Activated CD4-positive, alpha-beta T cell treated with anti-CD3 and anti-CD28 coated beads for 24 hours (primary cell): ENCODE measurements at places on chromosomes 12 and 14.

DNA sequence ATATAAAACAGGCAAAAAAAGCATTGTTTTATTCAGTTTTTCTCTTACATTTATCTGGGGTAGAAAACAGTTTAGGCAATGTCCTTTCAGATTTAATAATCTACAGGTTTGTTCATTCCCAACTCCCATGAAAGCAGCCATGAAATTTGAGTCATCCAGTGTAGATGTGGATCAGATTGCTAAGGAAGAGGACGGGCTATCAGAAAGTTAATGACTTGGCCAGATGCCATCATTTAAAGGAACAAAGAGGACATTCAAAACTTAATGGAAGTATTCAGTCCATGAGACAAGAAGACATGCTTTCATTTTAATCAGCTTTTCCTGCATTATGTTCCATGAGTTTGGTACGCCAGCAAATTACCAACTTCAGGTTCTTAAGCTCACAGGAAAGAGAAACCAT lies 31.1 kb upstream of the POC1B start:
- DNase-seq = no peak

DNA sequence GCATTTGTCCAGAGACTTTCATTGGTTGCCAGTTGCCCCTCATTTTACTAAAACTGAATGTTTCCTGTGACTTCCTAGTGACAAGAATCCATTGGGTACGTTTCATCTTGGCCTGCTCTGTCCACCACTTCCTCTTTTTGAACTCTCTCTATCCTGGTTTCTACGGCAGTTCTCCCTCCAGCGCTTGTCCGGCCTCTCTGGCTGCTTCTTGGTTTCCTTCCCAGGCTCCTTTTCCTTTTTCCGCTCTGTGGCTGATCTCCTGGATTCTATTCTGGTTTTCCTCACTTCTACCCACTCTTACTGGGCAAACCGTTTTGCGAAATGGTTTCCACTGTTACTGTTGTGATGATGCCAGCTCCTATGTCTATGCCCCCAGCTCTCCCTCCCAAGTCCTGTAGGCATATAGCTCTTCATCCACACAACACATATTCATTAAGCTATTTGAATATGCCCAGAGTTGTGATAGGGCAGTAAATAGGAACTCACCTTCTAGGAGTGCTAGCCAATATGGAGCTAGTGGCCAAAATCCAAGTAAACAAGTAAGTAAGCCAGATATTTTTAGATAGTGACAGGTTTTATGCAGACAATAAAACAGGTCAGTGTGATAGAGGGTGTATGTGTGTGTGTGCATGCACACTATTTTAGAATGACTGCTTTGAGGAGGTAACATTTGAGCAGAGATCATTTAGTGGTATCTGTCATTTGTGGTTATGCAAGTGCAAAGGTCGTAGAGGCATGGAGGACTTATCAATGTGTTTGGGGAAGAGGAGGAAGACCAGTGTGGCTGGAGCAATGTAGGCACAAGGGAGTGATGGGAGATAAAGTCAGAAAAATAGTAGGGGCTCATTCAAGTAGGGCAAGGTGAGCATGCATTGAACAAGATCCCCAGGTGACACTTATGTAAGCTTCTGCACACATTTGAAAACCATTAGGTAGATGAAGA lies 27.9 kb upstream of the CTDSP2 start:
- no peak for DNase-seq

GRCh38 chr12:30466093-30466585 lies 229.5 kb downstream of the IPO8 start:
- DNase-seq = no peak

- DNase-seq = no peak
These were observed 65.0 kb upstream of the ASPG start for GRCh38 chr14:104020471-104020870.

- DNase-seq = no peak
These were observed 63.2 kb downstream of the KLHL28 start for GRCh38 chr14:44898551-44898950.

DNA sequence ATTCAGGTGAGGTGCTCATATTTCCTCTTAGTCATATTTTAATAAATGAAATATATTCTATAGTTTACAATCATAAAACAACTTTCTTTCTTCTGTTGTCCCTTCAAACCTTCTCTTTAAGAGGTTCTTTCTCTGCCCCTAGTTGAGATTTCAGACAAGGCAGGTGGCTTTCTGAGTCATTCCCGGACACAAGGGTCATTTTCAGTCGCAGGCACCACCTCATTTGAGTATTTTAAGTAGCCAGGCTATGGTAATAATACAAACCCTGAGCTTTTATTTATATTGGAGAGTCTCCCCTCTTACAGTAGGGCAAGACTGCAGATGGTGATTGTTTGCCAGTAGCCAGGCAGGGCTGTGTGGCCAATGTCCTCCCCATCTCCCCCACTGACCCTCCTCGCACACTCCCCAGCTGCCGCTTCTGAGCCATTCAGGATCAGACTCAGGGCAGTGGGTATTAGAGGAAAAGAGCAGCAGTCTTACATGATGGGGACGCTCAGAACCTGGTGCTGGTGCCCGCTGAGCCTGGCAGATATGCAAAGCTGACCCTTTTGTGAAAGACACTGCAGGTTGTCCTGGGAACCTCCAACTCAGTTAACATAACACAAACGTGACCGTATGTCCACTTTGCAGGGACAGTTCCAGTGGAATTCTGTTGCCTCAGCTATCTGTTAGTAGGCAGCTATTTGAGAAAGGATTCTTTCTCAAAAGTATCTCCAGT lies 101.1 kb upstream of the BCL2L14 start:
- DNase-seq = no peak

- DNase-seq = no peak
These were observed 133.5 kb upstream of the KRAS start for GRCh38 chr12:25384038-25384892.

GRCh38 chr12:109631302-109631701 lies 57.7 kb downstream of the MVK start:
- no peak for DNase-seq

GRCh38 chr14:20278414-20278813 lies 27.3 kb downstream of the TTC5 start:
- DNase-seq = no peak

GRCh38 chr12:58583529-58583928 lies 336.8 kb downstream of the LRIG3 start:
- no peak for DNase-seq

DNA sequence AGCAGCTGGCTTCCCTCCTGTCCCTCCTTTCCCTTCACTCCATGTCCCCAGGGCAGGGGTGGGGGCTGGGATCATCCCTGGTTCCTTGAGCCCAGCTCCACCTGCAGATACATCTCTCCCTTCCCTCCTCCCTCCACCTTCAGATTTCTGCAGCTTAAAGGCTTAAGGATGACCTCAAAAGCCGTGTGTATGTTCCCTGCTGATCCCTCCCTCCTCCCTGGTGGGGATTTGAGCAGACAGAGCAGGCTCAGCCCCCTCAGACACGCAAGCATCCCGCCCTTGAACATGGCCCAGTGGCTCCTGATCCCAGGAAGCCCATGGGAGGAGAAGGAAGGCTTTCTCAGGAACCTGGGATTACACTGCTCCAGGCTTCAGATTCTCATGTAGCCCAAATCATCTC lies 82.9 kb upstream of the RIN3 start:
- DNase-seq = no peak

DNA sequence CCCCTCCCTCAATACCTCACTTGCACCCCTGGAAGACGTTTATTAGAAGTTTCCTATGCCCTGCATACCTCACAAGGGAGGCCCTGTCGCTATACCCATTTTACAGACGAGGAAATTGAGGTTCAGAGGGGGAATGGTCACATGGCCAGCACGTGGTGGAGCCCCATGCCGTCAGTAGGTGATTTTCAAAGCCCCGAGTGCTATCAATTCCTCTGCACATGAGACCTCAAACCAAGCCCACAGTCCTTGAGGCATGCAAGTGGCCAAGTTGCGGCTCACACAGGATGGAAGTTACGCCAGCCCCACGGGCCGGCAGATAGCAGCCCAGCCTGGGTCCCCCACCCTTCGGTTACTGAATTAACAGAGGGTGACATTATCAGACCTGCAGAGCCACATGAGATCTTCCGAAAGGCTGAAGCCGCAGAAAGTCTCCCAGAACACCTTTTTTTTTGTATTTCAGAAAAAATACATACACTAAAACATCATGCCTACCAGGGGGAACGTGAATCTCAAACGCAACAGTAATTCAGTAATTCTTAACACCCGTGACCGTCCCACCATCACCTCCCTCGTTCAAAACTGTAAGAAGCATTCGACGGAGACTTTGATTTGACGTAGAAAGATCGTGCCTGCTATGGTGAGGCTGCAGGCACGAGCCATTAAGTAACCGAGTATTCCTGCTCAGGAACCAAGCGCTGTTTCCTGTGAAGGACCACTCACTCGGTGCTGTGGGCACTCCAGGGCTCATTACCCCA lies 129.0 kb downstream of the RFLNA start:
- no peak for DNase-seq

- no peak for DNase-seq
These were observed 312.3 kb downstream of the NPAS3 start for GRCh38 chr14:33250963-33251362.

DNA sequence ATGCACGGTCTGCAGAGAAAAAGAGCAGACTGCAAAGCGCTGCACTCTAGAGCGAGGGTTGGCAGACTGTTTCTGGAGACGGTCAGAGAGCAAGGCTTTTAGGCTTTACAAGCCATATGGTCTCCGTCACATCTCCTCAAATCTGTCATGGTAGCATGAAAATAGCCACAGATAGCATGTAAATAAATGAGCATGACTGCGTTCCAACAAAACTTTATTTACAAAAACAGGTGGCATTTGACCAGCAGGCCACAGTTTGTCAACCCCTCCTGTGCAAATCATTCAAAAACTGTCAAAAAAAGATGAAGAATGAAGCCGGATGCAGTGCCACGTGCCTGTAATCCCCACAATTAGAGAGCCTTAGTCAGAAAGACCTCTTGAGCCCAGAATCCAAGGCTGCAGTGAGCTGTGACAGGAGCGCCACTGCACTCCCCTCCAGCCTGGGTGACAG lies 18.9 kb downstream of the SYNE3 start:
- DNase-seq = no peak

DNA sequence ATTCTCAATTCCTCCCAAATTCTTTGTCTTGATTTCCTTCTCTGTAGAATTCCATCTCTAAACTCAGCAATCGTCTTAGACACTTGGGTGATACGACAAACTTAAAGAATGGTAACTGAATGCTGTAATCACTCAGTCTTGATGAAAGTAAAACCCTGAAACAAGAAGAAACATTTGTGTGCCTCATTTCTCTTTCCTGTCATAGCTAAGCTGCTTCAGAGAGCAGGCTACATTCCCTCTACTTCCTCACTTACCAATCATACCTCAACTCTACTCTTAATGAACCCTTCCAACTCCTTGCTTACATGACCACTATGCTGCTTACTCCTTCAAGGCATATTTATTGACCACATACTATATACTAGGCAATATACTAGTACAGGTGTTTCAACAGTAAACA lies 8.3 kb downstream of the MAP4K5 start:
- DNase-seq = no peak

- DNase-seq = no peak
These were observed 264.0 kb downstream of the EGLN3 start for GRCh38 chr14:33686856-33687255.

DNA sequence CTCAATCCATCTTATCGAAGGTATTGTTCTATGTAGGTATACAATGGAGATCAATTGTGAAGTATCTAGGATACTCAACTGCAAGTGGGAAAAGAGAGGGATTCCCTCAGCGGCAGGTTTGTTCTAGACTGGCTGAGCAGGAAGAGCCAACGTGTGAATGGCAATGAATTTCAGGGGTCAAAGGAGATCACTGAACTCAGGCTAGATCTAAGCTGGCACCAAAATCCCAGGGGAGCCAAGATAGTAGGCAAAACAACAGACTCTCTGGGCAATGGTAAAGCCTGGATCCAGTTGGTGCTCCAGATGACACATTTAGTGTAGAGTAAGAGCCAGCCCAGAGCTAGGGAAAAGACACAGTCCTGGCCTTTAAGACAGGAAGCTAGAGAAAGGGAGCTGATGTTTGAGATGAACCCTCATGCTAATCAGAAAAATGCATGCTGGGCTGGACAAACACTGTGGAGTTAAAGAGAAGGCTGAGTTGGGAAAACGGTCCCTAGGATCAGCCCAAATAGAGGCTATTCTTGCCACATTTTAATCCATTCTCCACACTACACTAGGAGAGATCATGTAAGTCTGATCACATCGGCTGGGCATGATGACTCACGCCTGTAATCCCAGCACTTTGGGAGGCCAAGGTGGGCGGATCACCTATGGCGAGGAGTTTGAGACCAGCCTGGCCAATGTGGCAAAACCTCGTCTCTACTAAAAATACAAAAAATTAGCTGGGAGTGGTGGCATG lies 45.6 kb downstream of the EFCAB11 start:
- no peak for DNase-seq

DNA sequence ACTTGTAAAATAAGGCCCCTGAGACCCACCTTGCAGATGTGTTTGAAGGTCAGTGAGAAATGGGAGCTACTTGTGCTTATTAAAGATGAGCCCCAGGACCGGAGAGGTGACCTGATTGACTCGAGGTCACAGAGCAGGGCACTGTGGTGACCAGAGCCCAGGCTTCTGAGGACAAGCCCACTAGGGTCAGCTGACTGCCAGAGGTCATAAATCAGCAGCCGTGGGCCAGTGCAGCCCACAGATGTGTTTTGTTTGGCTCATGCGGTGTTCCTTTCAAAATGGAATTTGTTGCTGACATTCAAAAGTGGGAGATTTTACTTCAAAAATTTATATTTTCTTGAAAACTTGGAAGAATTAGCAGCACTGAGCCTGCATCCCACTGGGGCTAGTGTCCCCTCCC lies 24.5 kb downstream of the JDP2 start:
- DNase-seq = no peak

GRCh38 chr14:100989924-100990323 lies 86.4 kb upstream of the RTL1 start:
- no peak for DNase-seq

DNA sequence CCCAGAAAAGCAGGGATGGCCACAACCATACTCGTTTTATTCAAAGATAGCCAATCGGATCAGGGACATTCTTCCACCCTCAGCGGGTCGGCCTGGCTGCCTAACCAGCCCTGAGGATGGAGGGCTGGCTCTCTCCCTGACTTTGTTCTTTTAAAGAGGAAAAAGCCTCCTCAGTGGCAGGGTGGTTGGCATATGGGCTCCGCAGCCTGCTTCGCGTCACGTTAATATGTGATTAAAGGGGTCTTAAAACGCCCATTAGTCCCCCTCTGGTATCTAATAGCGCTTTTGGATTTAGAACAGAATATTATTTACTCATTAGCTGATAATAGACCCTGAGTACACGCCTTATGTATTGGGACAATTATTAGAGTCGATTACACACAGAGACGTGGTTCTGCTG lies 199.4 kb downstream of the PHETA1 start:
- DNase-seq = no peak

DNA sequence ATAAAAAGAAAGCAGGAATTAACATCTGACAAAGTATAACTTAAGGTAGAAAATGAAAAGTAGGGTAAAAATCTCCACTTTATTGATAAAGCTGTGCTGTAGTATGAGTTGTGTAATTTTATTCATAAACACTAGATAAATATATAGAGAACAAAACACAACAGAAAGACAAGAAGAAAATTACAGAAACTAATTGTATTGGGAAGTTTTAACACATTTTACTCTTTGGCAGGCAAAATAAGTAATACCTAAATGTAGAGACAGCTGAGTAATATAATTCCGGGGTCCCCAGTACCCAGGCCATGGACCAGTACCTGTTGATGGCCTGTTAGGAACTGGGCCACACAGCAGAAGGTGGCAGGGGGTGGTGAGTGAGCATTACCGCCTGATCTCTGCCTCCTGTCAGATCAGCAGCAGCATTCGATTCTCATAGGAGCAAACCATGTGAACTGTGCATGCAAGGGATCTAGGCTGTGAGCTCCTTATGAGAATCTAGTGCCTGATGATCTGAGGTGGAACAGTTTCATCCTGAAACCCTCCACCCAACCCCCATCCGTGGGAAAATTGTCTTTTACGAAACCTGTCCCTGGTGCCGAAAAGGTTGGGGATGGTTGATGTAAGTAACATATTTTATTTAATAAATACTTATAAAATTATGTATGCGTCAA lies 84.4 kb upstream of the ETV6 start:
- DNase-seq = no peak
